Prostate gland (tissue), 2 donors: ENCODE measurements at places on chromosomes 1 and 21. TPM values are rescaled to one million over a fixed set of nuclear protein-coding genes. Genes with fewer than 3 reads are reported as not detected.

DNA sequence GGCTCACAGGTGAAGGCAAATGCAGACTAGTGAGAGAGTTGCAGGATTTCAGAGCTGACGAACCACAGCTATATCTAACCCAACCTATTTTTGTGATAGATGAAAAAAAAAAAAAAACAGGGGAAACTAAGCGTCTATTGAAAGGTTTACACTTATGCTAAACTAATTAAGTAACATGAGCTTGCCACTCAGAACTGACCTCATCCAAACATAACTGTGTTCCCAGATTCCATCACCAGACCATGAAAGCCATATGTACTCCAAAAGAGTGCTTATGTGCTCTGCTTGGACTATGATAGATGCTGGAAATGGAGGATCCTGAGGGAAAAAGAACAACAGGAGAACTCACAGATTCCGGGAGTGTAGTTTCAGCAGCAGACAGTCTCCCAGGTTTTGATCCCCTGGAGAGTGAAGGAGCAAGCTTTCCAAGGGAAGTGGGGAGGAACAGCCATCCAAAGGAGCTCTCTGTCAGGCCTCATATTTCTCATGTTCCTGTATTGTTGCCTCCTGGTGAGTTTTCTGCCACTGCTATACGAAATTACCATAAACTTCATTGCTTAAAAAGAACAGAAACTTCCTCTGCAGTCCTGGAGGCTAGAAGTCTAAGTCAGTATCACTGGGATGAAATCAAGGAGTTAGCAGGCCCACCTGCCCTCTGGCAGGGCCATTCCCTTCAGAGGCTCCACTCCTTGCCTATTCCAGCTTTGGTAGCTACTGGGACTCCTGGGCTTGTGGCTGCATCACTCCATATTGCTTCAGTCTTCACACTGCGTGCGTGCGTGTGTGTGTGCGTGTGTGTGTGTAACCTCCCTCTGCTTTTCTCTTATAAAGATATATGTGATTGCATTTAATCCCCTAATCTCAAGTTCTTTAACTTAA lies 38.1 kb downstream of the NIBAN1 start:
- no peak for DNase-seq

DNA sequence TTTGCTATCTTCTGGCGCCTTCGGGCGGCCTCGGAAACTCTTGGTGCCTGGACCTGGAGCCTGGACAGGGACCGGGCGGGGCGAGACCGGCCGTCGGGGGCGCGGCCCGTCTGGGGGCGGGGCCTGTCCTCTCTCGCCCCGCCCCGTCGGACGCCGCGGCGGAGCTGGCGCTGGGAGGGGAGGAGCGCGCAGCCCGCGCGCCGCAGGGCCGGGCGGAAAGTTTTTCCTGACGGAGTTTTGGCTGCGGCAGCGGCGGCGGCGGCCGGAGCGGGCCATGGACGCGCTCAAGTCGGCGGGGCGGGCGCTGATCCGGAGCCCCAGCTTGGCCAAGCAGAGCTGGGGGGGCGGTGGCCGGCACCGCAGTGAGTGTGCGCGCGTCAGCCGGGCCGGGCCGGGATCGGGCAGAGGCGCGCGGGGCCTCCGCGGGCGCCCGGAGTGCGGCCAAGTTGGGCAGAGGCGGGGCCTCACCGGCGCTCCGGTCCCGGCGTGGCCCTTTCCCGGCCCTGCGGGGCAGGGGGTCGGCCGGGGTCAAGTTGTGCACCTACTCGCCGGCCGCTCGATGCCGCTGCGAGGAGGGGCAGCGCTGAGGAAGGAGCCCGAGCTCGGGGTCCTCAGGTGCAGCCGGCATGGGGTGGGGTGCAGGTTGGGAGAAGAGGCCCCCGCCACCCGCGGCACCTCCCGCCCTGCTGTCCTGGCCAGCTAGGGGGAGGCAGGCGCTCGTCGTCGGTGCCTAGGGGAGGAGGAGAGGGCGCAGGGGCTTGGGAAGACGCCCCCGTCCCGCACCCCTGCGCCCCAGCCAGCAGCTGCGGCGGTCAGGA lies at the start of gene LDLRAP1:
Gene LDLRAP1, plus strand, starts transcription at position 182 of the 818 bp plus-strand sequence. Its CDS starts 93 bp downstream, at position 275.
- peak; percentile 76 for DNase-seq

- DNase-seq: peak; percentile 72
Measured at GRCh38 chr1:151196292-151196800, 2.0 kb upstream of the PIP5K1A start.

- DNase-seq: no peak
Measured at GRCh38 chr1:151145304-151146071, 943 bp downstream of the SEMA6C start.

DNA sequence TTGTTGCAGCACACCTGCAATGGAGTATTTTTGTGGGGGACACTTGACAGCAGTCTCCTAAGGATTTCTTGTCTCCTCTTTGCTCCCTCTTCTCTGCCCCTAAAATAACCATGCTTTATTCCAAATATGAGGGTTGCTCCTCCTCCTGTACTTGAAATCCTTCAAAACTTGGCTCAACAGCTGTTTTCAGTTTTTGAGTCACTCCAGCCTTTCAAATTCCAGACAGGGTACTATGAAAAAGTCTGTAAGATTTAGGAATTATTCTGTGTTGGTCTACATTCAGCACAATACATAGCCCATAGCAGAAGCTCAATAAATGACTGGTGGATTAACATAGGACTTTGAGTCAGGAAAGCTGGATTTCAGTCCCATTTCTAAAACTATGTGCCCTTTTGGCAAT lies 5.5 kb downstream of the AP4B1 start:
- no peak for DNase-seq

DNA sequence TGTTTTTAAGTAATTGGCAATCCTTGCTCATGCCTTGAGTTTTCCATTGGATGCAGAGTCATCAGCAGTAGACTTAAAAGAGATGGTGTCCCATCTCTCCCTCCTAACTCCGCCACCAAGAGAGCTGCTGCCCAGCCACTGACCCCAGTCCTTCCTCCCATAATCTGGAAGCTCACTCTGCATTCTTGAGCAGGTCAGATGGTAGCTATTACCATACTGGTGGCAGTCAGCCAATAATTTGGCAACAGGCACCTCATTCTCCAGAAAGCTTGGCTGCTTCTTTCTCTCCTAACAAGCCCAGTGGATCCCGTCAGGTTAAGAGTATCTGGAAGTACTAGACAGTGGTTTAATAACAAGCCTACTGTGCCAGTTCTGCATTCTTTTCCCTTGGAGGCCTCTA lies 272.1 kb downstream of the ZNF648 start:
- no peak for DNase-seq

- no peak for DNase-seq
Measured at GRCh38 chr1:66248257-66248656, 285.7 kb upstream of the SGIP1 start.

- DNase-seq: no peak
Measured at GRCh38 chr1:65255656-65256050, 53.7 kb upstream of the DNAJC6 start.

DNA sequence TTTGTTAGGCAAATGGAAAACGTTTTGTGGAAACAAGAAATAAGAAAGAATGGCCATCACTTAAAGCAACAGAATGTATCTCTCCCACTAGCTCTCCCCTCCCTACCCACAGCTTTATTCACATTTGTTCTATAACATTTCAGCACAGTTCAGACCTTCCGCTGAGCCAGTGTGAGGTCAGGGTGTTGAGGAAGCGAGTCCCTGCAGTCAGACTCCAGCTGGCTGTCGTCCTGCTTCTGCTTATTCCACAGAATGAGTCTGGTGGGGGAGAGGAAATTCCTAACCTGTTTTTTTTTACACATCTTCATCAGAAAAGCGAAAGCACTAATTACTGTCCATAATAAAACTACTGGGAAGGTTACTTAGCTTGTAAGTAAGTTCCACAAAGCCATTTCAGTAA lies 39.0 kb downstream of the MRPL39 start:
- DNase-seq: no peak

DNA sequence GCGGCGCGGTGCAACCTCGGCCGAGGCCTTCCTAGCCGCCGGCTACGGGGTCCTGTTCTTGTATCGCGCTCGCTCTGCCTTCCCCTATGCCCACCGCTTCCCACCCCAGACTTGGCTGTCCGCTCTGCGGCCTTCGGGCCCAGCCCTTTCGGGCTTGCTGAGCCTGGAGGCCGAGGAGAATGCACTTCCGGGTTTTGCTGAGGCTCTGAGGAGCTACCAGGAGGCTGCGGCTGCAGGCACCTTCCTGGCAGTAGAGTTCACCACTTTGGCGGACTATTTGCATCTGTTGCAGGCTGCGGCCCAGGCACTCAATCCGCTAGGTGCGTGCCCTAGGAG lies 379 bp downstream of the PPCS start:
- peak; percentile 42 for DNase-seq

DNA sequence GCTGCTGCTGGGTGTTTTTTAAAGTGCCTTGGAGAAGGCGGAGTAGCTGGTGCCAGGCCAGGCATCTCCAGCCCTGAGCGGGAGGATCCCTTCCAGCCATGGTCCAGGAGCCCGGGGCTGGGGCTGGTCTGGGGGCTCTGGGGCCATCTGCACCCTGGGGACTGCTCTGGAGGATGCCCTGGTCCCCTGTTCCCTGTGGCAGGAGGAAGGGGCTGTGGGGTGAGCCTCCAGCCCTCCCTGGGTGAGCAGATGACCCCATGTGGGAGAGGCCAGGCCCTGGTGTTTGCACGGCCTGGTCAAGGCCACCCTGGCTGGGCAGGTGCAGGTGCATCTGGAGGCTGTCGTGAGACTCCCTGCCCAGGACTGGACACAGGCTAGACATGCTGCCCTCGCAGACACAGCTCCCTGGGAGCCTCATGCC lies 56.7 kb downstream of the SLX9 start:
- no peak for DNase-seq

GRCh38 chr1:162561616-162562469 lies at the start of gene UAP1:
TSS of gene UAP1 (plus strand) at chr1:162561722. CDS start at chr1:162566069, 4,347 bp downstream.
- DNase-seq: peak; percentile 22

DNA sequence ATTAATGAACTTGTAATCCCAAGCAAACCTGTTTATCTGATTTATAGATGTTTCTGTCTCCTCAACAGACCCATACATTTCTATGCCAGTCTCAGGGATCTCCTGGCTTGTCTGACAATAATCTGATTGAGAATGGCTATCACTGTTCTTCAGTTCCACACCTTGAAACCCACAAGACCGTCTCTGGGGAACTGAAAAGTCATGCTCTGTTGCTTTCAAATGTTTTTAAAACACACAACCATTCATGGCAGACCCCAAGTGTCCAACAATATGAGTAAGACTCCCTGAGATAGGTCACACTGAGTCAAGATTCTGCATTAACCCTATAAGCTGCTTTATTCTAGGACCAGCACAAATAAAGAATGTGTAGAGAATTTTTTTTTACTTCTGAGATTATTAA lies 611.2 kb upstream of the PLXNA2 start:
- DNase-seq: no peak

LYPD8 gene
- total RNA-seq: not detected

ITLN2 gene
- total RNA-seq: 2.4 TPM

PRDM16 gene
- 6.5 TPM for total RNA-seq

MYOC gene
- 3.7 TPM for total RNA-seq

RHBG gene
- 0.85 TPM for total RNA-seq

UBE2U gene
- not detected for total RNA-seq

CDA gene
- total RNA-seq: 0.59 TPM

SPRR2A gene
- total RNA-seq: not detected

CFHR3 gene
- not detected for total RNA-seq

ABCA4 gene
- total RNA-seq: 0.85 TPM

B3GALT2 gene
- total RNA-seq: 5.2 TPM

TEDDM1 gene
- total RNA-seq: not detected

S100A1 gene
- total RNA-seq: 10.7 TPM
